Vagina (tissue), 2 donors: ENCODE measurements at places on chromosomes 4 and X.

DNA sequence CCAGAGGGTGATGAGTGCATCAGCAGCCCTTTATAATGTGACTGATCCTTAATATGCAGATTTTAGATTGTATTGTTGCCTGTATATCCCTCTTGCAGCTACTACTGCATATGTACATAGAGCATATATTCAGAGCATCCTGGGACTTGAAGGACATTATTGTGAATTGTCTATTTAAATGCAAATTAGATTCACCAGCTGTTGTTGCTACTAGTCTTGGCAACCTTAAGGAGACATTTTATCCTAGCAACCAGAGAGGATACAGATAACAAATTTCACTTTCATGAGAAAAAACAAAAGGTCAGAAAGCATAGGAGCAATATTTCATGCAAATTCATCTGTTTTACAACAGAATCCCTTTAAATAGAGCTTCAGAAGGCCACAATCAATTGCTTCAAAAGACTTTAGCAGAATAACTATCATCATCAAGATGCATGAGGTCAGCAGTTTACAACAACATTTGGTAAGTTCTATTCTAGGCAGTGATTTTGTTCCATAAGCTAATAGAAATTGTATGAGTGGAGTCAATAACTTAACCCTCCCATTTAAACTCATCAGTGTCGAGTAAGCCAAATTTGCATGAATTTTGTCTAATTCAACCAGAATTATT, 148.6 kb downstream of the GC start:
- no peak for DNase-seq

DNA sequence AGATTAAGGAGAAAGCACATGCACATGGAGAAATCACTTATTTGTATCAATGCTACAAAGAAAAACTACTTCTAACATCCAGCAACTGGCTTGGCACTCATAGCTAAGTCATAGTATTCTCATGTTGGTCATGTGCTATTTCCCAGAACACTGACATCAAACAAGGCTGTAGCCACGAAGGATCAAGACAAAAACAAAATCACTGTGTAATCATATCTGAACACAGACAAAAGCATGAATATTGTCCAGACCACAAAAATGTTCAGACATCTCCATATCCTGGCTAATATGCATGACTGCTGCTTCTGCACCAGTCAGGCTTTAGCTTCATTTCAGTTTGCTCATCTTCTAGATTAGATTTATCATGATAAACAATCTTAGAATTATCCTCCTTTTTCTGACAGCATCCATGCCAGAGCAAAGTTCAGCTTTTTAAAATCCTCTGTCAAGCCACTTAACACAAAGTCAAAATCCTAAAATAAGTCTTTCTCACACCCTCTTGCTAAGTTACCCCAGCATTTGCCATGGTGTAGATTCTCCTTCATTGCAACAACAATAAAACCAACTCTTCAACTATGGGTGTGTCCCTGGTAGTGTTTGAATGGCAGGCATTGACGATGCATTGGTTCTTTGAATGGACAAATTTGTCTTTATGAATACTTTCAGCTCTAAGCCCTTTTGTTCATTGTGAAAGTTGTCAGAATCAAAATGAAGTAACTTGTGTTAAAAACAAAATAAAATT, 39.1 kb upstream of the NPFFR2 start:
- DNase-seq, result no peak

- DNase-seq, result no peak
Measured at GRCh38 chrX:7154041-7154597, 6.2 kb upstream of the PUDP start.

DNA sequence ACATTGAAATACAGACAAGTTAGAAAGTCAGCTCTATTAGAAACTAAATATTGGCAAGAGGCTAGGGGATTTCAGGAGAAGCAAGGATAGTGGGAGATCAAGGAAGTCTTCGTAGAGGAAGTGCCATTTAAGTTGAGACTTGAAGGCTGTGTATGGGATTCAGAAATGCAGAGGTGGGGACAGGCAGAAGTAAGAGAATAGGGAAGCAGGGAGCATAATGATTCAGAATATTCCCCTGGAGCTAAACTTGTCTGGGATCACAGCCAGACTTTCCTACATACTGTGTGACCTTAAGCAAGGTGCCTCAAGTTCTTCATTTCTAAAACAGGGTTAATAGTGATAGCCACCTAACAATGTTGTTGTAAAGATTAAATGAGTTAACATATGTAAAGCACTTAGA, 108.8 kb downstream of the DDIT4L start:
- no peak for DNase-seq

GRCh38 chrX:2314831-2315365, 185.9 kb downstream of the DHRSX start:
- DNase-seq, result no peak

DNA sequence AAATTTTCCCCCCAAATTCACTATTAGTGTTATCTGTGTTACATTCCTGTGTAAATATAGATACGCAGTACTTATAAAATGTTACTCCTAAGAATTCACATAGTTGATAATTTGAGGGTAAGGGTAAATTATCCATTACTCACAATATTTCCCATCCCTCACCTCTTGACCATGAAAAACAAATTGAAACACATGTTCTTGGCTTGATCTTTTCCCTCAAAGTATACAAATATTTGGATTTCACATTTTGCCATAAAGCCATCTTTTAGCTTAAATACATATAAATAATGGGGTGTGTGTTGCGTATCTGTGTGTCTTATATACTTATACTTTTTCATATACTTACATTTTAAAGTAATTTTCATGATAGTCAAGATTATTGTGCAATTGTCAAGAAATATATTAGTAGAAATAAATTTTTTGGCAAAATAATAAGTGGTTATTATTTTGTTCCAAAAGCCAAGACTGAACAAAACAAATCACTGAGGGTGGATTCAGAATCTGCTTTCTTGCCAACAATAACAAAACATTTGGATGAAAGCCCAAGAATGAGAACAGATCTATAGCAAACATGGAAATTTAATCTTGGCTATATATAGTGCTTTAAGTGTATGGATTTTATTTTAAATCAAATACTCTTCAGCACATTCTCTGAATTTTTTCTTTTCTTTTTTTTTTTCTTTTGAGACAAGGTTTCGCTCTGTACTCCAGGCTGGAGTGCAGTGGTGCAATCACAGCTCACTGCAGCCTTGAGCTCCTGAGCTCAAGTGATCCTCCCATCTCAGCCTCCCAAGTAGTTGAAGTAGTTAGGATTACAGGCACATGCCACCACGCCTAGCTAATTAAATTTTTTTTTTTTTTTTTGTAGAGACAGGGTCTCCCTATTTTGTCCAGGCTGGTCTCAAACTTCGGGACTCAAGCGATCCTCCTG, 48.5 kb upstream of the PRSS48 start:
- DNase-seq, result no peak

DNA sequence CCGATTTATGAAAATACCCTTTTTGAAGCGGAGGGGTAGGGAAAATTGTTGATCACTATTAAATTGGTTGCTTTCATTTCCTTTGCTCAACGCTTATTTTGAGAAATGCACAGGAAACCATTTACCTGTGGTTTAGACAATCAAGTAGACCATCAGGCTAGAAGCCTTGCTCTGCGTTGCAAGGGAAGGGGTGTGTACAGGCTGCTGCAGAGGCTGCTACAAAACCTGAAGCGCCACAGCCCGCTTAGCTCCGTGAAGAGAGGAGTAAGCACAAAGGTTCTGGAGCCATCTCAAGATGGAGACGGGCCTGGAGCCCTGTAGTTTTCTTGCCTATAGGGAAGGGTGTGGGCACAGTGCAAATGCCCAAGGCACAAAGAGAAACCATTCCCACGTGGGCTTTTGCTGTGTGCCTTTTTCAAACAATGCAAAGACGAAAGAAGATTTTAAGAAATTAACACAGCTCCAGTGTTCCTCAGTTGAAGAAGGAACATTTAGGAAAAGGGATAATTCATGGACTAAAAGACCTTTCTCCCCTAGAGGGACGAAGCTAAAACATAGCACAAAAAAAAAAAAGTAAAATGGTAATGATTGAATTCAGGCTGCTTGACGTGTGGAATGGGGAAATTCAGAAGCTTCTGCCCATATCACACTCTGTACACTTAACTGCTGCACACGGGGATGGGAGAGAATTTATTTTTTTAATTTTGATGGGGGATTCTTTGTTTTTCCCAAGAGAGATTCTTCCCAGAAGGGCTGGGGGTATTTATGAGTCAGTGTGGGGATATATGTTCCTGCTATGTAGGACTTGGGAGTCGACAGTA, 3.5 kb downstream of the TMSB4X start:
- DNase-seq, result no peak

- no peak for DNase-seq
Measured at GRCh38 chr4:171794528-171794927, 18.7 kb upstream of the GALNTL6 start.

GRCh38 chr4:27003642-27004113, 143.0 kb downstream of the STIM2 start:
- no peak for DNase-seq

GRCh38 chr4:147060151-147060931, 114.7 kb upstream of the TTC29 start:
- DNase-seq, result no peak

DNA sequence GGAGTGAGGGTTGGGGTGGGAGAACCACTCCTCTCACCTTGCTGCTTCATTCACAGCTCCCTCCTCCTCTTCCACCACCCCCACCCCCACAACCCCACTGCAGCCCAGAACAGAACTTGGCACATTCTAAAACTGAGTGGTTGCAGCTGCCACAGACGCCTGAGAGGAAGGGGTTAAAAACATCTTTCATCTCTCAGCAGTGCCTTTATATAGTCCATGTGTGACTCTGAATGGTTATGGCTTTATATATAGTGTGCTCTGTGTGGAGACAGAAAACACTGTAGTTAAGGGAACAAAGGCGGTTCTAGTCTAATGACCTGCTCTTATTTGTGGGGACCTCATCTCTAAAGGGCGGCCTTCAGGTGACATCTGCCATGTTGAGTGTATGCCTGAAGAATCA, 144.8 kb downstream of the BCOR start:
- no peak for DNase-seq

- no peak for DNase-seq
Measured at GRCh38 chrX:18617407-18617750, 54.5 kb downstream of the RS1 start.

DNA sequence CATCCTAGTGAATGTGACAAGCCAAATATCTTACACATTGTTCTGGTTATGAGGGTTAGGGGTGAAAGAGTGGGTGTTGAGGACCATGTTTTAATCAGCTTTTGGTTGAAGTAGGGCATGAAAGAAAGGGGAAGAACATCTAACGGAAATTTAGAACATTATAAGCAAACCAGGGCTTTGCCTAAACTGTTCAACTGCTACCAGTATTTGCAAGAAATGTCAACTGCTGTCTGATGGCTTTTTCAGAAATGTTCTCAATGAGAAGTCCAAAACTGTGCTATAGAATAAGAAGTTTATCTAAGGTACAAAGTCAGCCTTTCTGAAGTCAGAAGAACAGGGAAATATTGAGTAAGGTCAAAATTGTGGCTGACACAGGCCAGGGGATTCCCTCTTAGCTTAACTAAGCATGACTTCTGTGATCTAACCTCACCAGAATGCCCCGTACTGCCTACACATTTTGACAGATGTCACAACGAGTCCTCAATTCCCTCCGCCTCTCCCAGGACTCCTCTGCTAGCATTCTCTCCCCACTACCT, 67.1 kb downstream of the DTHD1 start:
- no peak for DNase-seq

- no peak for DNase-seq
Measured at GRCh38 chrX:23871905-23872546, 35.7 kb downstream of the APOO start.

DNA sequence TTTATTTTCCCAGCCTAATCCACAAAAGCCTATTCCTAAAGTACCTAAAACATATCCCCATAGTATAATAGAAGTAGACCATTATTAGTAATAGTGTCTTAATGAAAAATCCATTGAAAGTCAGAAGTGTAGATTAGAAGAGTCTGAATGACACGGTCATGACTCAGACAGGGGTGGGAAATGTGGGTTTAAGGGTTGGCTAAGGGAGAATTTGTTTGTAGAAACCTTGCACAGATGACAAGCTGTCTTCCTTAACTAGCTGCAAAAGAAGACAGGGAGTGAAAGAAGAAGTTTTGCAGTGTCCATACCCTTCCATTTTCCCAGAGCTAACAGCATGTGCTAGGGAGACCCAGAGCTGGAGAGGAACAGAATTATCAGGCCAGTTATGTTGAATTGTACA, 242.7 kb upstream of the ETNPPL start:
- DNase-seq, result no peak

DNA sequence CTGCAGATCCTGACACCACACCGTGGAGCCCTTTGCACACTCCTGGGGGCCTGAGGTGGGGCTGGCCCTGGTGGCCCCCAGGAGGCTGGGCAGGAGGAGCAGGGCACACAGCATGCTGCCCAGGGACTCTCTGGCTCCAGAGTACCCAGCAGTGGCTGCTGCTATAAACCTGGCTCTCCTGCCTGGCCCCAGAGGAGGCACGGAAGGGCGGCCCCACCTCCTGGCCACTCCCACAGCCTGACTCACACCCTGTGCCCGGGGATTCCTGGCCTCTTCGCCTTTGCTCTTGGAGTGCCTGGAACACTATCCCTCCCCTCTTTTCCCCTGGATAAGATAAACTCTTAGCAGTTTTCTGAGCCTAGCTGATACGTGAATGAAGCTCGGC, at the start of gene PSAPL1:
Gene PSAPL1 (minus strand): TSS at position 165 of the 385 bp plus-strand sequence. CDS start 51 bp downstream, at position 114.
- no peak for DNase-seq

DNA sequence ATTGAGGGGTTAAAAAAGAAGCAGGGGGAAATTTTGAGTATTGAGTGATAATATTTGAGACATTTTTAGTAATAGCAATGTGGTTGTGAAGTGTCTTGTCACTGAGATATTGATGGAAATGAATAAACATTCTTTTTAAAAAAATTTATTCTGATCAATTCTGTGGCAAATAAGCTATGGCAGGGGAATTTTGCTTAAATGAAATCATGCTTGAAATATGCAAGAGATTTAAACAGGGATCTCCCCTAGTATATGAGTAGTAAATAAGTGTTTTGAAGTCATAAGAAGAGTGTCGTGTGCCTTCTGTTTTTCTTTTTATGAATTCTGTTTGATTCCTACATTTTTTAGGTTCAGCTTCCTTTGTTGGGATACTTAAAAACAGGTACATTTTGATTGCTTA, 23.2 kb downstream of the IL15 start:
- DNase-seq, result no peak

DNA sequence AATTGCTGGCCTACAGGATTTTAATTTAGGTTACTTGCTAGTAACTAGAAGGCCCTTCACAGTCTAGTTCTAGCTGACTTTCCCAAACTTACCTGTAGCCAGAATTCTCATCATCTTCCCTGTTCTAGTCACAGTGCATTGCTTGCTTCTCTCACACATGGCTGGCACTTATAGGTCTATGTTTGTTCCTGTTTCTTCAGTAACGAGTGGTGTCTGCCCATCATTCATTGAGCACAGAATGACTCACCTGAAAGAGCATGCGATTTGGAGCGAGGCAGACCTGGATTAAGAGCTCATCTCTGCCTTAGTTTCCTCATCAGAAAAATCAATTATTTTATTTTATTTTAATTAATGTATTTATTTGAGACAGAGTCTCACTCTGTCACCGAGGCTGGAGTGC, 201.7 kb upstream of the ANK2 start:
- no peak for DNase-seq

- no peak for DNase-seq
Measured at GRCh38 chr4:39169426-39169825, 12.9 kb upstream of the WDR19 start.

GRCh38 chrX:136708348-136708747, 60.4 kb downstream of the CD40LG start:
- DNase-seq, result no peak

- DNase-seq, result no peak
Measured at GRCh38 chrX:85992811-85993229, 54.5 kb downstream of the CHM start.
